ENCODE measurements at places on chromosomes 11 and 22. TPM values are rescaled to one million over a fixed set of nuclear protein-coding genes. Genes with fewer than 3 reads are reported as not detected.

The C11orf97 gene
- not detected for total RNA-seq

The APOA4 gene
- total RNA-seq, result not detected

DNA sequence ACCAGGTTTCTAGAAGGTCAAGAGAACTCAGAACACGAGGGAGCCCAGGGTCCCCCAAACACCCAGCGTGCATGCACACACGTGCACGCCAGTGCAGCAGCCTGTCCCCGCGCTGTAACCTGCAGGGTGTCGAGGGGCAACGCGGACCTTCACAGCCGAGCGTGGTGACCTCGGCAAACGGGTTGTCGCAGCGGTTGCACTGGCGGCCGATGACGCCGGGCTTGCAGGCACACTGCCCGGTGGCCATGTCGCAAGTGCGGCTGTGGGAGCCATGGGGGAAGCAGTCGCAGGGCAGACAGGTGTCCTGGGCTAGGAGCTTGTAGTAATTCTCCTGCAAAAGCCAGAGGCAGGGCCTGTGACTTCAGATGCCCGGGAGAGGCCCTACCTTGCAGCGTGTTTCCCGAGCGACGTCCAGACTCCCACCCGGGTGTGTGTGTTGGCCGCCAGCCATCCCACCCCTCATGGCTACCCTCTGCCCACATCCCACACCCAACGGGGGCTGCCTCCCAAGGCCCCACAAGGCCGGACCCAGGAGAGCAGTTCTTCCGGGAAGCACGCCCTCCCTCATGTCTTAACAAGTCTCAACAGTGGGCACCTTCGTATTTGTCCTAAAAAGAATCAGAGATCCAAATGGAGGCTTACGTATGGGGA, 56.1 kb downstream of the TRMU start:
- no peak overlapping the region for H3K4me3 ChIP-seq
- H3K27ac ChIP-seq, result no peak overlapping the region

The KDM4D gene
- 0.52 TPM for total RNA-seq

DNA sequence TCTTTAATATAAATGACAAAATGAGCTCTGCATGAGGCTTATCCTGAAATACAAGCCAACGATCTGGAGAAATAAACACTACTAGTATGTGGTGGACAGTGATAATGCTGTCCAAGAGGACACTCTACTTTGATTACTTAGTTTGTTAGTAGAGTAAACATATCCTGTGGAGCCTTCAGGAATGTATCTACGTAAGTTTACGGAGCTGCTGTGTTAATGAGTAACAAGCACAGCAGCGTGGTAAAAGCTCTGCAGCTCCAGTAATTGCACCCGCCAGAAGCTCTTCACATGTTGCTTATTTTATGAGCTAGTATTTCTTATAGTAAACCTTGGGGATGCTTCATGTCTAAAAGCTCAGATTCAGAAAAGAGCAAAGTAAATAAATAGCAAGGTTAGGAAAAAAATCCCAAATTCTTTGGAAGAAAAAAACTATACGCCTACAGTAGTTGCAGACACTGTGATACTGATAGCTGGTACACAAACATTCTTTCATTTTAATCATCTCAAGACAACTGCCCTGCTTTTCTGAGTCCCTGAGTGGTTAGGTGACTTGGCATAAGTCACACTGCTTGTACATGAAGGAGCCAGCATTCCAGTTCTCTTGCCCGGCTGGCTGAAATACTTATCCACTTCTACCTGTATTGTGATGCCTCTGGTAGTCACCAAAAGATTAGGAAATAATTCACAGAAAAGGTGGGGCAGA, 32.7 kb upstream of the CCDC34 start:
- DNase-seq, result no peak
- peaks cover 7% of the 10 kb centered on the region for H3K4me1 ChIP-seq
- no peaks in the 10 kb centered on the region for H3K27me3 ChIP-seq
- no peak overlapping the region for H3K4me3 ChIP-seq
- no peak overlapping the region for H3K27ac ChIP-seq

Measured in upper lobe of right lung (tissue), 1 donor.